Activated T-helper 2 cell treated with anti-CD3 and anti-CD28 coated beads, Interferon-gamma antibody, Interleukin-2, Interleukin-4, amounts not matched to agents 10 μg/mL and 5 μg/mL and 100 μg/mL, durations not matched to agents 14 hours and 24 hours and 36 hours (primary cell): ENCODE measurements at places on chromosomes 3 and 15.

DNA sequence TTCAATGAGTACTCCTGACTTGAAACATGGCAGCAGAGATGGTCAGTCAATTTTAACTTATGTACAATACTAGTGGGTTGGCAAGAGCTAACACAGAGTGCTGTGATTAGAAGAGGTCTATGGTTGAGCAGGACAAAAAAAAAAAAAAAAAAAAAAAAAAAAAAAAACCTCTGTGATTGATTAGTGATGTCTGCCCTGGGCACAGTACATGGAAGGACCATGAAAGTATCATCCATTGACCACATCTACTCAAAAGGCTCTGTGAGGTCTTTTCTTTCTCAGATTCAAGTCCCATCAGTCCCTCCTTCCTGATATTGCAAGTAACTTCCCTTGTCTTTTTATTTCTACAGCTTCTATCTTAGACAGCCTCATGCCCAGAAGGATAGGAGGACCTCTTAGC is 59.6 kb downstream of the NTRK3 start:
- DNase-seq: no peak

DNA sequence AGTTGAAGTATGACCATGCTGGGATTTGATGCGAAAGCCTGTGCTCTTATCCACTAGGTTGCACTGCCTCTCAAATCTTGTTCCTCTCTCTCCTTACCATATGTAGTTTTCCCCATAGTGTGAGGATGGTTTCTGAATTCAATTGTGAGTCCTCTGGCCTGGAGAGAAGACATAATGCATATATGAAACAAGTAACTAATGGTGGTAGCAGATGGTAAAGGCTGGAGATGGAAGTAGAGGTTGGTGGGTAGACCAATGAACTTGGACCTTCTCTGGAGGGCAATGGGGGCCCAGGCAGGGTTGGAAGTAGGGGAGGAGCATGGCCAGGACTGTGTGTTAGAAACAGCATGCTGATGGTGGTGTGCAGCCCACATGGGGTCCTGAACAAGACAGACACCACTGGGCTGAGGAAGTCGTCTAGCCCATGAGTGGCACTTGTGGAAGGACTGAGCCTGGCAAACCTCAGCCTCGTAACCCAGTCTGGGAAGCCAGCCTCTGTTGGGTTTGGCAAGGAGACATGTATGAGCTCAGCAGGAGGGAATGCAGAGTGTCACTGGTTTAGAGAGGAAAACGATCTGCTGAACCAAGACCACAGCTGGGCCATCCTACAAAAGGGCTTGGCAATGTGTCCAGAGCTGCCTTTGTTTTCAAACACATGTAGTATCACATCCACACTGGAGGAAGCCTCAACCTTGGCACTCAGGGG is 18.5 kb upstream of the LMCD1 start:
- DNase-seq: no peak

GRCh38 chr3:127817406-127817841 is 4.9 kb downstream of the MGLL start:
- DNase-seq: no peak

GRCh38 chr15:69265347-69265955 is 33.3 kb upstream of the PAQR5 start:
- no peak for DNase-seq

DNA sequence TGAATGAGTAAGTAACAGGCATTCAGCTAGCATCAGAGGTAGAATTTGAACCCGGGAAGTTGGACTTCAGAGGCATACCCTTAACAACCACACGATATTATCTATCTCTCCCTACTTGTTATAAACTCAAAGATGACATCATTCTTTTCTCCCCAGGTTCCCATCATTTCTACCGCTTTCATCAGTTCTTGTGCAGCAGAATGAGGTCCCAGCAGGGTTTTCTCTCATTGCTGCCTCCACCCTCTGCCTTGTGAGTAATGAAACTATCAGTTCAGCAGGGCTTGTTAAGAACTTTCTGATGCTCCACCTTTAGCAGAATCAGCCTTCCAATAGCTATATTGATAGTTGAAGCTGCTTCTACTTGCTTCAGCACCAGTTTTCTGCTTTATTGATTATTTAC is 487.5 kb upstream of the KCNMB2 start:
- DNase-seq: no peak
